Testis (tissue), 5 donors: ENCODE measurements at places on chromosomes 2 and 18. TPM values are rescaled to one million over a fixed set of nuclear protein-coding genes. Genes with fewer than 3 reads are reported as not detected.

DNA sequence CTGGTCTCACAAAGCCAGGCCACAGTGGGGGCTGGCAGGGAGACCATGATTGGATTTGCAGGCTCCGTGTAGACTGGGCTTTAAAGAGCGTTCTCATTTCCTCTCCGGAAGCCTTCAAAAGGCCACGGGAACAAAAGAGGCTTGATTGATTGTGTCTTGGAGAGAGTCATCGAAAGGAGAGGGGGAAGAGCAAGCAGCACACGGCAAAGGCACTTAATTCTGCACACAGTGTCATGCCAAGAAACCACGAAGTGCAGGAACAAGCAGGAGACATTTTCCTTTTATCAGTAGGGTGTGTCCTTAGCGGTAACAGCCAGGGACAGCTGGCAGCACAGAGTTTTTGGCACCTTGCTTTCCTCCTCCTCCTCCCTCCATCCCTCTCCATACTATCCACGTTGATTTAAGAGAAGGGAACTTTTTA is 47.7 kb downstream of the GLI2 start:
- H3K27ac ChIP-seq: no peak overlapping the region
- H3K27me3 ChIP-seq: no peaks in the 10 kb centered on the region
- peaks cover 44% of the 10 kb centered on the region for H3K4me1 ChIP-seq
- no peak overlapping the region for H3K4me3 ChIP-seq
- no peaks in the 10 kb centered on the region for H3K36me3 ChIP-seq

DNA sequence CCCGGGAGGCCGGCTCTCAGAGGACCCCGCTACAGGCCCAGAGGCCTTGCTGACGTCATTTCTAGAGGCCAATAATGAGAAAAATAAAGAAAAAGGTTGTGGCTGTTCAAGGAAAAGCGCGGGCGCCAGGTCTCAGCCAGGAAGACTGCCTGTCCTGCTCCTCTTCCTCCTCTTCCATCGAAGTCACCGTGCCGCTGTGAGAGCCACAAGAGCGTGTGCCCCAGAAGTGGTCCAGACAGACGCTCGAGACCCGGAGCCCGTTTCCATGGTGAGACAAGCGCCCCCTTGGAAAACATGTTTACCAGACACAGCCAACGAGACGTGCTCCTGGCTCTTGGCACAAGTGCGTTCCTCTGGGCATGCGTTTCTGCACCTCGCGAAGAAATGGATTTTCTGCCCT is 210.5 kb downstream of the HDAC4 start:
- H3K4me3 ChIP-seq: no peak overlapping the region
- peaks cover 12% of the 10 kb centered on the region for H3K4me1 ChIP-seq
- DNase-seq: no peak
- no peaks in the 10 kb centered on the region for H3K36me3 ChIP-seq
- H3K27me3 ChIP-seq: no peaks in the 10 kb centered on the region
- no peak overlapping the region for H3K27ac ChIP-seq

DNA sequence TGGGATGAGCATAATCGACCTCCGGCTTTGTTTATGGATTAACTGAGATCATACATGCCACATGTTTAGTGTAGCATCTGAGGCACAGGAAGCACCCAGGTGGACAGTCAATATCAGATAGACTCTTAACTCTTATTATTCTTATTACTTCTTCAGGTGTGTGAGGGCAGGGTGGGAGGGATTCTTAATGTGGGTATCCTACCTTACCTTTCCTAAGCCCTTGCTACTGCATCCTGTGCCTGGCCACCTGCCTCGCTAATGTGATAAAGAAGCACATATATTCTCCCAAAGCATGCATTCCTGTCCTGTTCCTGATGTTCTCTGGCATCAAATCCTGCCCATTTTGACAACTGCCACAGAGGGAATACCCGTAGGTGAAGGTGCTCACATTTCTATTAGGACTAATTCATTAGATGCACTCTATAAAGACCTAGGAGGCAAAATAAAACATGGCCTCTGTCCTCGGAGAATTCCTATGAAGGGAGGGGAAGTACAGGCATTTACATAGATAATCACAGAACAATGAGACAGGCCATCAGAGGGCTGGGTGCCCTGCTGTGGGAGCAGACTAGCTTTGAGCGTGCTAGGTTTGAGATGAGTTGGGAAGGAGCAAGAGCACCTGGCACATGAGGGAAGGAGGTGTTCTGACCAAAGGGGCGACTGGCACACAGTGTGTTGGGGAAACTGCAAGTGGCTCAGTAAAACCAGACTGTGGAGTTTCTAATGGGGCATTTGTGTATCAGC is 19.5 kb upstream of the CELF4 start:
- H3K4me3 ChIP-seq: no peak overlapping the region
- no peak for DNase-seq
- H3K27ac ChIP-seq: no peak overlapping the region
- no peaks in the 10 kb centered on the region for H3K36me3 ChIP-seq
- no peaks in the 10 kb centered on the region for H3K27me3 ChIP-seq
- H3K4me1 ChIP-seq: no peaks in the 10 kb centered on the region

RPS27A gene
- total RNA-seq: 618 TPM

FAM237A gene
- not detected for total RNA-seq

AQP12A gene
- not detected for total RNA-seq

B3GNT7 gene
- 5.0 TPM for total RNA-seq
